Retina (tissue), 1 donor: ENCODE measurements at places on chromosomes 13 and 19.
A peak's percentile ranks its signal among the peaks of the same experiment; 100 is the strongest.

DNA sequence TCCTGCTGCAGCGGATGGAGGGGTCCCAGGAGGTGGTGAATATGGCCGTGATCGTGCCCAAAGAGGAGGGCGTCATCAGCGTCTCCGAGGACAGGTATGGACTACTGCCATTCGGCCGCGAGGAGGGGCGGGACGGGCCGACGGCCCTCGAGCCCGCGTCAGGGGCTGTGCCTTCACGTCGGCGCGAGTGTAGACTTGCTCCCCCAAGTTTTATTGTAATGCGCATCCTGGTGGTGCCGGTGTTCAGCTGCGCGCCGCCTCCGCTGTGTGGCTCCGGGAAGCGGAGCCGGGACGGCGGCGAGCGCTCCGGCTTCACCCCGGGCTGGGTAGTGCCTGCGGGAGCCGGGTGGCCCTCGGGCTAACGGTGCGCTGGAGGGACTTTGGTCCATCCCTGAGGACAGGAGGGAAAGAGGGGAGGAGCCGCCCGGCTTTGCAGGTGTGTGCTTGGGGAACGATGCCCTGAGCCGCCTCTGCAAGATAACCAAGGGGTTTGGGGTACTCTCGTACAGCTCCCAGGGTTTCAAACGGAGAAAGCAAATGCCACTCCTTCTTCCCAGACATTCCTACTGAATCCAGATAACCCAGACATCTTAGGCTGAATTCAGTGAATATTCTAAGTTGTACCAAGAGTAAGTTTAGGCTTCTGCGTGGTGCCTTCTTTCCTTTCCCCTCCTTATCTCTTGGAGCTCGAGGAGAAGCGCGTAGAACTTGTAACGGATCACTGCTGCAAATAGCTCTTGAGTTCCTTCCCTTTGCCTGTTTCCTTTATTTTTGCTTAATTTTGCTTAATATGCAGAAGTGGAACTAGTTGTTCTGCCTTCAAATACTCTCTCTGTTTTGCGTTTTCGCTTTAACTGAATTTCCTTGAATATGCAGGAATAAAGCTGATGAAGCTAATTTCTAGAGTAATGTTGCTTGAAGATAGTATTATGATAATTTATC is 740 bp downstream of the WDFY2 start:
- peak; percentile 93 for DNase-seq

DNA sequence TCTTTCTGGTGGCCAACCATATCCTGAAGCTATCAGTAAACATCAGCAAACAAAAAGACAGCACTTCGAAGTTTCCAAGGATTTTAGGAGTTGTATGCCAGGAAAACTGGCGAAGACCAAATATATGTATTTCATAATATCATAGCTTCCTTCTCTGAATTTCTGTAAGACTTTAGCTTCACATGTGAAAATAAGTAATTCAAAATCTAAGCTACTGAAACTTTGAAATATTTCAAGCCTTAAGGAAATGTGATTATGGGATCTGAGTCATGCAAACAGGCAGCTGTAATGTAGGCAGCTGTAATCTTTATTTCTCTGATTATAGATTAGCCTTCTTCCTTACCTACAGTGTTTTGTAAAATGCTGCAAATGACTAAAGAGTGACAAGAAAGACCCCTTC is 70.7 kb upstream of the ANKRD10 start:
- DNase-seq, result no peak

GRCh38 chr19:43362745-43363144 is 9.3 kb downstream of the CD177 start:
- no peak for DNase-seq

- no peak for DNase-seq
These were observed 4.7 kb downstream of the GPATCH1 start for GRCh38 chr19:33085570-33086128.

- DNase-seq, result no peak
These were observed 44.9 kb upstream of the ADGRL1 start for GRCh38 chr19:14250870-14251269.

GRCh38 chr13:53545340-53545941 is 516.8 kb downstream of the OLFM4 start:
- no peak for DNase-seq

- no peak for DNase-seq
These were observed 46.5 kb downstream of the TNFSF13B start for GRCh38 chr13:108315991-108316390.

GRCh38 chr19:54418030-54418929 is 3.0 kb downstream of the TTYH1 start:
- DNase-seq, result peak; percentile 66

GRCh38 chr13:94217370-94217769 is 262.1 kb downstream of the DCT start:
- no peak for DNase-seq

GRCh38 chr13:104253063-104253680 is 1187.0 kb upstream of the SLC10A2 start:
- no peak for DNase-seq

DNA sequence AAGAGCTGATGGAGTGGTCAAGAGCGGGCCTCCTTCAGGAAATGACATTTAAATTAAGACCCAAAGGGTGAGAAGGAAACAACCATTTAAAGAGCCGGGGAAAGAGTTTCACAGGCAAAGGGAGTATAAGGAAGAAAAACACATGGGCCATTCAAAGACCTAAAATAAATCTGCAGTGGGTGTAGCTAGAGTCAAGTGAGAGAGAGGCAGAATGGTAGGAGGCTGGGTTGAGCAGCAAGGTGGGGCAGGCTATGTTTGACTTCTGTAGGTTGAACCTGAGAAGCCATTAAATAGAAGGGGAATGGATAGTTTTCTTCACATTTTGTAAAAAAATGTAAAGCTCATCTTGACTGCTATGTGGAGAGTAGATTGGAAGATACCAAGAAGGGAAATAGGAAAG is 183.8 kb downstream of the LACC1 start:
- no peak for DNase-seq

GRCh38 chr19:40261631-40262030 is 23.5 kb downstream of the AKT2 start:
- DNase-seq, result no peak

- peak; percentile 42 for DNase-seq
These were observed at the start of gene LTBP4 for GRCh38 chr19:40601134-40601974. TSS of gene LTBP4 (plus strand) at chr19:40601369. CDS start at chr19:40601388, 19 bp downstream.

- no peak for DNase-seq
These were observed 8.5 kb downstream of the DNAJC15 start for GRCh38 chr13:43031881-43032280.

- DNase-seq, result peak; percentile 64
These were observed 801 bp downstream of the QTRT1 start for GRCh38 chr19:10701955-10702525.

- DNase-seq, result peak; percentile 48
These were observed 51.0 kb upstream of the MAB21L1 start for GRCh38 chr13:35527451-35527850.

DNA sequence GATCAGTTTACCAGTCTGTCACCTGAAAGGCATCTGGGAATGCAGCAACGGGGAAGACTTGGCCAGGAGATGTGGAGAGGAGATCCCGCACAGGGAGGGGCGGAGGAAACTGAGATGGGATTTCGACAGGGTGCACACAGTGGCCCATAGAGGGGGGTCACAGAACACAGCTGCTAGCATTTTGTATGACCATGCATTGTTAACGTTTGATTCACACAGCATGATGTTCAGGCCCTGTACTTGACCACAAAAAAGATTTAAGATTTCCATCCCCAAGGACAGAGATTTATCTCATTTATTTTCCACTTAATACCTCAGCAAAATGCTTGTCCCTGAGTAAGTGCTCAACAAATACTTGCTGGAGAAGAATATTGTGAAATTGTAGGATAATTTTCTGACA is 63.2 kb downstream of the RAB20 start:
- no peak for DNase-seq

GRCh38 chr19:6101991-6102390 is 8.3 kb downstream of the RFX2 start:
- DNase-seq, result no peak

DNA sequence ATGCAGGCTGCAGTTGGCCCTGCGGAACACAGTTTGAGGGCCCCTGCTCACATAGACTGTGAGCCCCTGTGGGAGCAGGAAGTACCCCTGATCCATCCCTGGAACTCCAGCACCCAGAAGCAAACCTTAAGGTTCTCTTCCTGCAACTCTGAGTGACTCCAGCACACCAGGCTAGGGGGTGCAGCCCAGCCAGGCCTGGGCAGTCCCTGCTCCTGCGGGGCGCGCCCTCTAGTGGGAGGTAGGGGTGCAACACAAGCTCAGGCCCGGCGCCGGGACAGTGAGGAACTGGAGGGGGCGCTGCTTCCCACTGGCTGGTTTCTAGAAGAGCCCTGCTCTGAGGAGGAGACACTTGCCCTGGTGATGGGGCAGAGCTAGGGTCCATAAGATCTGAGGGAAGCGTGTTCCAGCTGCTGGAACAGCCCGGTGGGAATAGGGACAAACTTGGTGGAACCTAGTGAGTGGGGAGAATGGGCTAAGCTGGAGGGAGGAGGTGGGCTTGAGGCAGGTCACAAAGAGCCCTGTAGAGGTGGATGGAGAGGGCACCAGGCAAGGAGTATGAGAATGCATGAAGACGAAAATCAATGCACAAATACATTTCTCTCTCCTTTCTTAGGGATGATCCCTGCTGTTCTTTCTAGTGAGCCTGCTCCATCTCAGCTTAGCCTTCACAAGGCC is 5.0 kb downstream of the ZSCAN5A start:
- DNase-seq, result peak; percentile 56

DNA sequence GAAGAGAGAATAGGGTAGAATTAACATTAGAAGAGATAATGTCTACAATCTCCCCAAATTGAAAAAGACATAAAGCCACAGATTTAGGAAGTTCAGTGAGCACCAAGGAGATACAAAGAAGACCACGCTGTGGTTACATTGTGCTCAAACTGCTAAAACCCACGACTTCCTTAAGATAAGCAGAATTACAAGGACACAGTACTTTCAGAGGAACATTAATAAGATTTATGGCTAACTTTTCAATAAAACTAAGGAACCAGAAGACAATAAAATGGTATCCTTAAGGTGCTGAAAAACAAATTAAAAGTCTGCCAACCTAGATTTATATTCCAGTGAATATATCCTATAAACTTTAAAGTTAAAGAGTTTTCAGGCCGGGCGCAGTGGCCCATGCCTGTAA is 7.4 kb upstream of the IL17D start:
- DNase-seq, result no peak

GRCh38 chr19:6677883-6678689 is 8.1 kb upstream of the TNFSF14 start:
- DNase-seq, result no peak

GRCh38 chr13:79432992-79433391 is 26.9 kb upstream of the RBM26 start:
- no peak for DNase-seq

- DNase-seq, result no peak
These were observed 15.7 kb downstream of the LRRC4B start for GRCh38 chr19:50552540-50552939.

DNA sequence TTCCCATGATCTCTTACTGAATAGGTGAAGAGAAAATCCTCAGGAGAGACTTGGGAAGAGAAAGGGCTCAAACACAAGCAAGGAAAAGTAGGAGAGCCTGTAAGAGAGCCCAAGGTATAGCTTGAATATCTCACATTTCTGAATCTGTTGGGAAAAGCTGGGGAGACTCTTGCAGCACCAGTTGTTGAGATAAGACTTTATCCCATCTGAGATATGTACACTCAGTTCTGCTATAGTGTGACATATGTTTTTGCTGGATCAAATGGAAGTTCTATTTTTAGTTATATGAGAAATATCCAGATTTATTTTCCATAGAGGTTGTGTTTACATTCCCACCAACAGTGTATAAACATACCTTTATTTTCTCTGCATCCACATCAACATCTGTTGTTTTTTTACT is 246.1 kb downstream of the NDFIP2 start:
- no peak for DNase-seq

DNA sequence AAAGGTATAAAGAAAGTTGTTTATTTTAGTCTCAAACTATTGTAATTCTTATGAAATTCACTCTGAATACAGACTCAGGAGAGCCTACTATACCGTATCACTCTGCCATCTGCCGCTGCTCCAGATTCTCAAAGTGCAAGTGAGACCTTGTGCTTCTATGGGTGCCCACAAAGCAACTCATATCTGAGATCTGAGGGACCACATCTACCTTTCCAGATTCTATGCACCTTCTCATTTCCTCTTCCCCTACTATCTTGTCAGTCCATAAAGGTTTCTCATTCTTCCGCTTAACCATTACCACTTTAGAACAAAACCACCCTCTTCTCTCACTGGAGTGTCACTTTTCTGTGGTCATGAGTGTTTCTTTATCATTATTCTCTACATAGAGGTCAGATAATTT is 1236.9 kb downstream of the DIAPH3 start:
- no peak for DNase-seq

DNA sequence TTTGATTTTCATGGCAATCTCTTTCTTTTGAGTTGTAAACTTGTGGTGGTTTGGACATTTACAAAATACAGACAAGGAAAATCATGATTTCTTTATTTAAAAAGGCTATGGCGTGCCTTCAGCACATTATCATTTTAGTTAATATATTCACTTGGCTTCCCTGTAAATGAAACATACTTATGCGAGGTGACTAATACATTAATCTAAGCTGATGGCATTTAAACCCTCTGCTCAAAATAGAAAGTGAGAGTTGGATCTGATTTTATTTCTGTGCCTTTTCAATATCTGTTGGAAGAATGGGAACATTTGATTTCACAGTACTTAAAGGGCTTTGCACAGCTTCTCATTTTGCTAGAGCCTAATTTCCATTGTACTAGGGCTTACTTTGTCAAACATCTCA is 289.8 kb downstream of the MTUS2 start:
- no peak for DNase-seq

DNA sequence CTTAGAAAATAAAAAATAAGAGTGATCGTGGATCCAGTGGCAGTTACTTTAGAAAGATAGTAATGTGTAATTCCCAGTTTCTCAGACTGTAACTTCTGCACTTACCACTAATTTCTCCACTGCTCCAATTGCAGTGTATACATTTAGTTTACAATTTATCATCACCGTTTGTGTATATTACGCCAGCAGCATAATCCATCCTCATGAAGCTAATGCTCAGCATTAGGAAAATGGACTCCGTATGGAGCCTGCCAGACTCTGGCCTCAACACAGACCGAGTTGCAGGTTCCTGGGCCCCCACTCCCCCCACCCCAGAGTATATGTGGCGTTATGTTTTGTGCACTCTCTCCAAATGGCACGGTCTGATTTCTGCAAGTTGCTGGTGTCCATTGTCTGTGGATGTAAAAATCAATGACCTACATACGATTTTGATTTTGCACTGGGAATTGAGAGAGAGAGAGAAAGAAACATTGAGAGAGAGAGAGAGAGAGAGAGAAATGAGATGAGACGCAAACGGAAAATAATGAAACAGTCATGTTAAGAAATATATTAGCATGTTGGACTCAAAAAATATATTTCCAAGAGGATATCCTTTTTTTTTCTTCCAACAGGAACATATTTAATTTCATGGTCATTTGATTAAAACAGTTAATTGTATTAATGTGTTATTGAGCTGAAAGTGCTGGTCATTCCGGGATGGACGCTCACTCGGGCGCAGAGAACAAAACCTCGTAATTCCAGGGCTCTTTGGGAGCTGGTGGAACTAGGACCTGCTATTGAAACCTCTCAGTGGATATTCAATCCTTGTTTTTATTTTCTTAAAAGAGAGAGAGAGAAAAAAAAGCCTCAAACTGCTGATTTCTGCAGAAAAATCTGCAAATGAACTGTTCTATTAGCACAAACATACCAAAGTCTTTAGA is 278.8 kb downstream of the TSHZ3 start:
- DNase-seq, result peak; percentile 32

GRCh38 chr13:73480779-73481559 is 422.2 kb downstream of the KLF5 start:
- no peak for DNase-seq
